ENCODE measurements at places on chromosomes 7 and 10.

DNA sequence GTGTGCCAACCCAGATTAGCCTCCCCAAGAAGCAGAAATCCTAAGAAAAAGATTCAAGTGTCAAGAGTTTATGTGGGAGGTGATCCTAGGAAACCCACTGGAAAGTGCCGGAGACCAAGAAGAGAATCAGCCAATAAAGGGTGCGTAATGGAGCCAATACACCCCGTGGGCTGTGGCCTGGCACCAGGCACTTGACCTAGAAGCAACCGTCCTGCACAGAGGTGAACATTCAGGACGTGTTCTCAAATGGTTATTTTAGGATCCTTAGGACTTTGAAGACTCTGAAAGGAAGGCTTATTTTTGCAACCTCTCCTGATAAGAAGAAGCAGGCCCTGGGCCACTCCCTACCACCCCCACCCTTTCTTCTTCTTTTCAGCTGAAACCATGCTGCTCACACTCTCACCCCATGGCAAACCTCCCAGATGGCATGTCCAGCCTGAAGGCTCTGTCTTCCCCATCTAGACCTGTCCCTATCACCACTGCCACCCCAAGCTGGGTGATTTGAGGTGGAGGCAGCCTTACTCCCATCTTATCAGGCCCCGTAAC, 46.6 kb downstream of the VSTM4 start:
- no peak for DNase-seq

- DNase-seq, result no peak
These were observed 65.8 kb upstream of the C10orf120 start for GRCh38 chr10:122765412-122765811.

- no peak for DNase-seq
These were observed 19.2 kb downstream of the PLA2G12B start for GRCh38 chr10:72935361-72935760.

- no peak for DNase-seq
These were observed 1.2 kb downstream of the GTF2IRD1 start for GRCh38 chr7:74454925-74455288.

DNA sequence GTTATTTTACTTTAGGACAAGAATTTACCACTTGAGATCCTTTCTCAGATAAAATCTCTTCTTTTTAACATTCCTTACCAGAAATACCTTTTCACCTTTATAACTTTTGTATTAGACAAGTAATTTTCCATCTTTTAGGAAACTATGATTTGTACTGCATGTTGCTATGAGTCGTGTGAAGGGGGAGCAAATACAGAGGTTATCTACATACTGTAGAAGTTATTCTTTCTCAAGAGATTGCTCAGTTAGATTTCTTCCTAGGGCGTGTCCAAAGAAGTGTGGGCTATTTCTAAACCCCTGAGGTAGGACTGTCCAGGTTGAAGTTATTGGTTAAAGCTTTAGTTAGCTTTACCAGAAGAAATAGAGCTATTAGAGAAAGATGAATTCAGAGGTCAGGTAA, 30.2 kb upstream of the ARHGAP12 start:
- DNase-seq, result no peak

- DNase-seq, result peak; percentile 16
These were observed 90.6 kb downstream of the ODAD2 start for GRCh38 chr10:27908231-27908630.

GRCh38 chr10:78910021-78910420, 158.7 kb upstream of the ZMIZ1 start:
- no peak for DNase-seq

GRCh38 chr10:50635286-50635685, 11.5 kb upstream of the SGMS1 start:
- no peak for DNase-seq

GRCh38 chr7:121180436-121181063, 148.2 kb upstream of the WNT16 start:
- DNase-seq, result no peak

GRCh38 chr7:150356265-150356897, 12.2 kb upstream of the REPIN1 start:
- DNase-seq, result peak; percentile 55

All from NCI-H2081 (cell line).